Breast epithelium (tissue), 4 donors: ENCODE measurements at places on chromosomes 3 and 15. TPM values are rescaled to one million over a fixed set of nuclear protein-coding genes. Genes with fewer than 3 reads are reported as not detected.

ROBO2 gene
- total RNA-seq, result 0.98 TPM

DUOXA2 gene
- total RNA-seq, result 0.33 TPM

GRCh38 chr3:16304061-16305010 lies 39.3 kb downstream of the OXNAD1 start:
- no peak for DNase-seq

GOLGA6A gene
- total RNA-seq, result not detected

DNA sequence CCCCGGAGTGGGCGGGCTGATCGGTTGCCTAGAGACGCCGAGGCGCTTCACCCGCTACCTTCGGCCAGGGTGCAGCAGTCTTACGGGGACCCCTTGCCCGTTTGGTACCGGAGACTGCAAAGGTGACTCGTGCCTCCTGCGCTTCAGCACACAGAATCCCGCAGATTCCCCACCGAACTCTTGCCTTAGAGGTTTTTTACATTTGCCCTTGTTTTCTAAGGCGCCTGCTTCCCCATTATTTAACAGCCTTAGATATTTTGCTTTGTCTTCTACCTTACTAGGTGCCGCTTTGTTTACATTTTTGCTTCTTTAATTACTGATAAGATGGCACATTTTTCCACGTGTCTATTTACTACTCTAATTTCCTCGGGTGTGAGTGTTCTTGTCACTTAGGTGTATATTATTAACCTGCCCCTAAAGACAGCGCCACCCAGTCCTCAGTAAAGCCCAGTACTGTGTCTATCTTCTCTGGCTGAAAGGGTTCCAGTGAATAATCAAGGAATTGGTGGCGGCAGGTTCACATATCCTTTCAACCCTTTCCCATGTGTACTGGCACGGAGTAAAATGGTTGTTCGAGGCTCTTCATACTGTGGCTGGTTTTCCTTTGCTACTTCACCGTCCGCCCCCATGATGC lies 573 bp upstream of the CEP152 start:
- no peak for DNase-seq

GRCh38 chr3:129248286-129248979 lies 973 bp upstream of the COPG1 start:
- DNase-seq, result no peak

GPR149 gene
- not detected for total RNA-seq

- no peak for DNase-seq
These were observed 43.3 kb downstream of the SUCNR1 start for GRCh38 chr3:151916781-151917180.
